ENCODE measurements at places on chromosomes 12 and 14. TPM values are rescaled to one million over a fixed set of nuclear protein-coding genes. Genes with fewer than 3 reads are reported as not detected.

FAM186B gene
- total RNA-seq, result 0.19 TPM

ARPC3 gene
- 348 TPM for total RNA-seq

IRAK3 gene
- 0.63 TPM for total RNA-seq

MARS1 gene
- 80.1 TPM for total RNA-seq

ALG10 gene
- total RNA-seq, result 10.7 TPM

TMEM132D gene
- not detected for total RNA-seq

PCED1B gene
- 0.80 TPM for total RNA-seq

IGFBP6 gene
- total RNA-seq, result 231 TPM

RILPL1 gene
- total RNA-seq, result 15.4 TPM

LRRC10 gene
- not detected for total RNA-seq

STK38L gene
- 14.2 TPM for total RNA-seq

ERBB3 gene
- total RNA-seq, result 1.7 TPM

EIF2S3B gene
- total RNA-seq, result 0.32 TPM

CLEC12A gene
- not detected for total RNA-seq

PAH gene
- not detected for total RNA-seq

ESPL1 gene
- total RNA-seq, result 14.8 TPM

RNASE7 gene
- total RNA-seq, result not detected

PPM1H gene
- 1.6 TPM for total RNA-seq

ATF7 gene
- total RNA-seq, result 14.2 TPM

SERPINA10 gene
- not detected for total RNA-seq

MYH6 gene
- not detected for total RNA-seq

HPD gene
- 0.26 TPM for total RNA-seq

KCNC2 gene
- not detected for total RNA-seq

LUM gene
- 14.9 TPM for total RNA-seq

PPP2R5E gene
- 19.7 TPM for total RNA-seq

SYT1 gene
- 31.4 TPM for total RNA-seq

SDR9C7 gene
- total RNA-seq, result not detected

C12orf56 gene
- 1.1 TPM for total RNA-seq

TAS2R46 gene
- total RNA-seq, result 0.11 TPM

INSM2 gene
- not detected for total RNA-seq

GPRC5D gene
- total RNA-seq, result not detected

FCF1 gene
- 36.1 TPM for total RNA-seq

JAG2 gene
- 0.80 TPM for total RNA-seq

CPNE8 gene
- total RNA-seq, result not detected

PLEK2 gene
- 0.64 TPM for total RNA-seq

ZFYVE1 gene
- total RNA-seq, result 16.3 TPM

SLC25A21 gene
- 0.19 TPM for total RNA-seq

FRMD6 gene
- total RNA-seq, result 223 TPM

POTEG gene
- not detected for total RNA-seq

MMP19 gene
- 24.9 TPM for total RNA-seq

GPHN gene
- 4.7 TPM for total RNA-seq

TNS2 gene
- 79.6 TPM for total RNA-seq

FGD4 gene
- 8.1 TPM for total RNA-seq

OTOGL gene
- total RNA-seq, result 0.34 TPM

LRRIQ1 gene
- total RNA-seq, result 0.34 TPM

CKB gene
- total RNA-seq, result 46.7 TPM

DNAH10 gene
- under 0.01 TPM for total RNA-seq

SPTB gene
- total RNA-seq, result not detected

HOXC12 gene
- total RNA-seq, result 0.38 TPM

TBX5 gene
- not detected for total RNA-seq

CARMIL3 gene
- total RNA-seq, result not detected

TMTC2 gene
- 1.5 TPM for total RNA-seq

C12orf54 gene
- not detected for total RNA-seq

KRT83 gene
- not detected for total RNA-seq

HCAR3 gene
- total RNA-seq, result not detected

EPYC gene
- not detected for total RNA-seq

RPGRIP1 gene
- not detected for total RNA-seq

CLEC2D gene
- total RNA-seq, result 2.8 TPM

OR4K17 gene
- total RNA-seq, result not detected

Measured in LHCN-M2 (cell line).